ENCODE measurements at places on chromosomes 13 and 19.

DNA sequence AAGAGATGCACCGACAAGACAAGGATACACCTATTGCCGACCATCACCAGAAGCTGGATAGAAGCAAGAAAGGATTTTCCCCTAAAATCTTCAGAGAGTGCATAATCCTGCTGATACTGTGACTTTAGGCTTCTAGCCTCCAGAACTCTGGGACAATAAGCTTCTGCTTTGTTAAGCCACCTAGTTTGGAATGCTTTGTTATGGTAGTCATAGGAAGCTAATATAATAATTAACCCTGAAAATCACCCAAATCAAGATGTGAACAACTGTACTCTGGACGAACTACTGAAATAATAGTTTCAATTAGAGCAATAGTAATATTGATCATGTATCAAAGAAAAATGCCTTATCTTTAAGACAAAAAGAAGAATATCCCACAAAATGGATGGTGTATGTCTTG lies 524.6 kb downstream of the EFNB2 start:
- no peak for DNase-seq

- no peak for DNase-seq
These were observed 3.0 kb upstream of the ZNF628 start for GRCh38 chr19:55473225-55474012.

DNA sequence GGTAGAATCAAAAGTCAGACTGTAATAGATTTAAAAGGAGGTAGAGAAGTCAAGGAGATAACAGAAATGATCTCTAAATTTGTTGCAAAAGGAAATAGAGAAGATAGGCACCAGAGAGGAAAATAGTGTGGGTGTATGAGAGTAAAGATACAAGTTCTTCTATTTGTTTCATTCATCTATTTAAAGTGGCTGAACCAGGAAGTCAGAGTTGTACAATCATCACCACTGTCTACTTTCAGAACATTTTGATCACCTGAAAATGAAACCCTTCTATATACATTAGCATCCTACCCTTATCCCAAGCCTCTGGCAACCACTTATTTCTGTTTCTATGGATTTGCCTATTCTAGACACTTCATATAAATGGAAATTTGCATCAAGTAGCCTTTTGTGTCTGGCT lies 36.7 kb downstream of the INTS6 start:
- no peak for DNase-seq

DNA sequence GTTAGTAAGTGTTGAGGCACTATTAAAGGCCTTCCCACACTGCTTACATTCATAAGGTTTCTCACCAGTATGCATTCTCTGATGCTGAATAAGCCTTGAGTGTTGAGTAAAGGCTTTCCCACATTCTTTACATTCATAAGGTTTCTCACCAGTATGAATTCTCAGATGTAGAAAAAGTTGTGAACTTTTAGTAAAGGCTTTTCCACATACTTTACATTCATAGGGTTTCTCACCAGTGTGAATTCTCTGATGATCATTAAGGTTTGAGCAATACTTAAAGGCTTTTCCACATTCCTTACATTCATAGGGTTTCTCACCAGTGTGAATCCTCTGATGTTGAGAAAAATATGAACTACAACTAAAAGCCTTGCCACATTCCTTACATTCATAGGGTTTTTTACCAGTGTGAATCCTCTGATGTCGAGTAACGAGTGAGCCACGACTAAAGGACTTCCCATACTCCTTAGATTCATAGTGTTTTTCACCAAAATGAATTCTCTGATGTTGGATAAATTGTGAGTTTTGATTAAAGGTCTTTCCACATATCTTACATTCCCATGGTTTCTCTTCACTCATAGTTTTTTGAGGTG lies 24.2 kb downstream of the ZNF829 start:
- no peak for DNase-seq

- DNase-seq: no peak
These were observed 374.5 kb downstream of the KCNRG start for GRCh38 chr13:50389726-50390125.

GRCh38 chr13:113857531-113858195 lies 6.2 kb downstream of the GAS6 start:
- no peak for DNase-seq

DNA sequence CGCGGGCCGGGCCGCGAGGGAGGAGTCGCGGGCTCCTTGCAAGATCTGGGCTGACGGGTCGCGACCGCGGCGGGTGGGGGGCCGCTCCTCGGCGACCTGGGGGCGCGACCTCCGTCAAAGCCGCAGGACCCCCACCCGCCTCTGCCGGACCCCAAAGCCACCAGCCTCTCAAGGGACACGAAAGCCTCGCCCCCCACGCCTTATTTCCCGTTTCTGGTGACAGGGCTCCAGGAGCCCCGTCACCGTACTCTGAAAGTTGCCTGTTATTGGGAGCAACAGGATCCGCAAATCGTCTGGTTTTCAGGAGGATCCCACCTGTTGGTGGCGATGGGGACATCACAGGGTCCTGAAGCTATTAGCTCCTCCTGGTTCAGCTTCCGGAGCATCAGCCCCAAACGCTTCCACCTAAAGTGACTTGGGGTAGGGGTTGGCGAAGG lies 530 bp downstream of the MAU2 start:
- DNase-seq: no peak
